AML-193 (cell line): ENCODE measurements at places on chromosomes 13 and 19.

DNA sequence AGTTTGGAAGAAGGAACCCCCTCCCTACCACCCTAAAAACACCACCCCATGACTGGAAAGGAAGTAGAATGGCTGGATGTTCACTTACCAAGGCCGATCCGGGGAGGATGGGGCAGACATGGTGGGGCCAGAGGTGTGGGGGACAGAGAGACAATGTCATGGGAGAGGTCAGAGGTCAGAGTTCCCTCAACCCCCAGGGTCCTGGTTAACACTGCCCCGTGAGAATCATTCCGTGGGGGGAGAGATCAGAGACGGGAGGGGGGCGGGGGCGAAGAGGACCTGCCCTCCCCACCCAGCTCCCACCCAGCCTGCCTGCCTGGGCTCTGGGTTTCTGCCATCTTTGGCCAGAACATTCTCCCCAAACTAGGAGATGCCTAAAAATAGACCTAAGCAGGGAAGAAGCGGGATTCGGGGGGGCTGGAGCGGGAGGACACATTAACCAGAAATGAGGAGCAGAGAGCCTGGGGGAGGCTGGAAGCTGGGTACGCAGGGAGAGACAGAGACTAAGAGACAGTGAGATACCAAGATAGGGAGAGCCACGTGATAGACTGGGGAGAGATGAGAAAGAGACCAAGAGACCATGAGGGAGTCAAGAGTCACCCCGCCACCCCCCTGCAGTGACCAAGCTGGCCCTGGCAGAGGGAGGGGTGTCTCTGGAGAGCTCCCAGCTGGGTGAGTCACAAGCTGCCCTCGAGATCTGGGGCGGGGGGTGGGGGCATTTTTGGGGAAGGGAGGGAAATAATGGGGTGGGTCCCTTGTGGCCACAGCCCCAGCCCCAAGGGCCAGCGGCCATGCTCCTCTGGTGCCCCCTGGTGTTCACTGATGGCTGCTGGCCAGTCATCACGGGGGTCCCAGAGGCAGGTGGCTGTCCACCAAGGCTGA, 6.1 kb upstream of the KANK2 start:
- peak; percentile 34 for DNase-seq

DNA sequence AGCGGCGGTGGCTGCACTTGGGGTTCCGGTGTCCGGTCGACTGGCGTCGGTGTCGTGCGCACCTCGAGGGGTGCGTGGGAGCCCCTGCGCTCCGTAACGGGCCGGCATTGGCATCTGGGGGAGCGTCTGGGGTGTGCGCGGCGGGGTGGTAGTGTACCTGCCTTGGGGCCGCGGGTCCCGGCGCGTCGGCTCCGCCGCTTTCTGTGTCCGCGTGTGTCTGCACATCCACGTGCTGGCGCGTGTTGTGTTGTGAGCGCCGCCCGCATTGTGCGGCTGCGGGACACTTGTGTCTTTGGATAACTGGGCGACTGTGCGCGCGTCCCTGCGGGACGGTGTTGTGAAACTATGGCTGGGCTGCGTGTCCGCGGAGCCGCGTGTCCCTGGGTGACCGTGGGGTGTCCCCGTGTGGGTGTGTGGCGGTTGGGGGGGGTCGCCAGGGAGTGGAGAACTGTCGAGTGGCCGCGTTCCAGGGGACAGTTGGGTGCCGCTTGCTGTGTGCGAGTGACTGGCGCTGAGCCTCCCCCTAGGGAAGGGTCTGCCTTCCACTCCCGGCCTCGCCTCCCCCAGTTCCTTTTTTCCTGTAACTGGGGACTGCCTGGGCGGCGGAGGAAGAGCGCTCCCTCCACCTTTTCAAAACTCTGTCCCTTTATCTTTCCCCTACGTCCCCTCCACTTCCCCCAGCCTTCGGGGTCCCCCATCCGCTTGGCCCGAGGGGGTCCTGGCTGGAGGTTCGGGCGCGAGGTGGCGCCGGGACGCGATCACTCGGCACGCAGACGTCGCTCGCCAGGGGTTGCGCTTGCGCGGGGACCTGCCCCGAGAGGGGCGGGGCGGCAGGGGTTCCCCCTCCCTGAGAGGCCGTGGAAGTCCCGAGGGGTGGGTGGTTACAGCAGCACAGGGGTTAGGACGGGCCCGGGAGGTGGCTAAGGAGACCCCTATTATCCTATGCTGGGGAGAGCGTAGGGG, 5.7 kb upstream of the NFIC start:
- peak; percentile 47 for DNase-seq

DNA sequence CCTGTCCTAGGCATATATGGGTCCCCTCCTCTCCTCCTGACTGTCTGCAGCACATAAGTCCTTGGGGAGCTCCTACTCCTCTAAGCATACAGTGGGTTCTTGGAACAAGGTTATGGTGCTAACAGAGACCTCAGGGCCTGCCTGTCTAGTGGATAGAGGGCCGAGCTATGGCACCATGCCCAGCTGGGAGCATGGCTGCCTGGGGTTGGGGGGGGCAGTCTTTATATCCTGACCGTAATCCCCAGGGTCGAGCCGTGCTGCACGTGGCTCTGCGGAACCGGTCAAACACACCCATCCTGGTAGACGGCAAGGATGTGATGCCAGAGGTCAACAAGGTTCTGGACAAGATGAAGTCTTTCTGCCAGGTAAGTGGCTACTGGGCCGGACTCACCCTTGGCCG, 3.3 kb downstream of the GPI start:
- DNase-seq, result no peak

GRCh38 chr13:98819382-98820010, 67.0 kb upstream of the SLC15A1 start:
- no peak for DNase-seq

DNA sequence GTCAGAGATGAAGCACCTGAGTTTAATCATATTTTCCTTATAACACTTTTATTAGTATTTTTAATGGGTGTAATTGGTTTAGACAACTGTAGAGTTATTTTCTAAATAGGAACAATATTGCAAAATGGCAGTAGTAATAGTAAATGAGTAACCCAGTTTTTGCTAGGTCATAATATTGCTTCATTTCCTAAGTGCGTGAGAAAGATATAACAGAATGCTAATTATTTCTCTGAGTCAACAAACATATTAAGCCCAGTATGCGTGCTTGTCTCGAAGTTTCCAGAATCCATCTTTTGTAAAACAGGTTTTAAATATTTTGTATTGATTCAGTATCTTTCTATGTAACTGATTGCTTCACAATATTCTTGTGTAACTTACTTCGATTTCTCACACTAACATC, 315.3 kb downstream of the MYO16 start:
- DNase-seq, result peak; percentile 8

- DNase-seq, result no peak
These were observed 92.1 kb downstream of the ATP11A start for GRCh38 chr13:112781881-112782361.

- DNase-seq, result no peak
These were observed 13.2 kb downstream of the NANOS3 start for GRCh38 chr19:13890136-13890535.

DNA sequence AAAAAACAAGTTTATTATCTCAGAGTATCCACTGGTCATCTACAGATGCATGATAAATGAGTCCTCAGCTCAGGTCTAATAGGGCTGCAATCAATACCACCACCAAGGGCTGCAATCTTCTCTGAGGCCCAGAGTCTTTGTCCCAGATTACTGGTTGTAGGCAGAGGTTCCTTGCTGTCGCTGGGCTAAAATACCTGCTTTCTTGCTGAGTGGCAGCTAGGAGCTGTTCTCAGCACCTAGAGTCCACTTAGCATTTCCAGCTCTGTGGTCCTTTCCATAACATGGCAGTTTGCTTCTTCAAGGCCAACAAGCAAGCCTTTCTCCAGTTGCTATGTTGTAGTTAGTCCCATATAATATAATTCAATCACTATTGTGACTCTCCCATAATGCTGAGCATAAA, 351.3 kb downstream of the SLITRK1 start:
- DNase-seq, result no peak

DNA sequence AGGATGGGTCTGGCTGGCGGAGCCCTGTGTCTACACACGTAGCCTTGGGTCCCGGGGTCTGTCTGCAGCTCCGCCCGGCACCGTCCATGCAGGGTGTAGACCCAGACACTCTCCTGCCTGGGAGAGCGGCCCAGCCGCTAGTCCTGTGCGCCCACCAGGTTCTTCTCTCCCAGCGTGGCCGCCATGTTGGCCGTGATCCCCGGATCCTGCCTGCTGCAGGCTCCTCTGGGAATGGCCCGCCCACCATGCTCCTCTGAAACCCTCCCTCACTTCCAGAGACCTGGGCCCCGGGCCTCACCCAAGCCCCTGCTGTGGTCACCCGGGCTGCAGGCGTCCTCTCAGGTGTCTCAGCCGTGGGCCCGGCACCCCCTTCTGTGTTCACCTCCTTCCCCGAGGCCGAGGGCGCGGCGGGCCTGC, 57.7 kb upstream of the MCF2L start:
- no peak for DNase-seq

GRCh38 chr13:43354153-43354945, 331.0 kb downstream of the DNAJC15 start:
- no peak for DNase-seq

- no peak for DNase-seq
These were observed 365 bp downstream of the PPP6R1 start for GRCh38 chr19:55258476-55258827.

DNA sequence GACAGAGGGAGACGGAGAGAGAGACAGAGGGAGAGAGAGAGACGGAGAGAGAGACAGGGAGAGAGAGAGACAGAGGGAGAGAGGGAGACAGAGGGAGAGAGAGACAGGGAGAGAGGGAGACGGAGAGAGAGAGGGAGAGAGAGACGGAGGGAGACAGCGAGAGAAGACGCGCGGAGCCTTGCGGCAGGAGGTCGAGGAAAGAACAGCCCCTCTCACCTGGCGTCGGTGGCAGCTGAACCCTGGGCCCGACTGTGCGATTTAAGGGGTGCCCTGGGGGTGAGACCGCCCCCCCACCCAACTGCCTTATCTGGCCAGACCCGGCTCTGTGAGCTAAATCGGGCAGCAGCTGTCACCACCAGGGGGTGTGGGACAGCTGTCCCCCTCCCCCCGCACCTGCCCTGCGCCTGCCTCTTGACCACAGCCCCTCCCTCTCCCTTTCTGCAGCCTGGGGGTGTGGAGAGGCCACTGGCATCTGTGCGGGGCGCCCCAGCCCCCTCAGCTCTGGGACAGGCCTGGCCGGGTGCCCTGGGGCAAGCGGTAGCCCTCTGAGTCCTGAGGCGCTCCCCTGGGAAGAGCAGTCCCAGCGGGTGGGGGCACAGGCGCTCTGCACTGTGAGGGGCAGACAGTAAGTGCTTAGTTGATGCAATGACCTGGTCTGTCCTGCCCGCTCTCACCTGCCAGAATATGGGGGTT, 10.8 kb downstream of the JOSD2 start:
- DNase-seq, result no peak

GRCh38 chr13:49499889-49500660, 4.3 kb downstream of the PHF11 start:
- DNase-seq, result no peak

DNA sequence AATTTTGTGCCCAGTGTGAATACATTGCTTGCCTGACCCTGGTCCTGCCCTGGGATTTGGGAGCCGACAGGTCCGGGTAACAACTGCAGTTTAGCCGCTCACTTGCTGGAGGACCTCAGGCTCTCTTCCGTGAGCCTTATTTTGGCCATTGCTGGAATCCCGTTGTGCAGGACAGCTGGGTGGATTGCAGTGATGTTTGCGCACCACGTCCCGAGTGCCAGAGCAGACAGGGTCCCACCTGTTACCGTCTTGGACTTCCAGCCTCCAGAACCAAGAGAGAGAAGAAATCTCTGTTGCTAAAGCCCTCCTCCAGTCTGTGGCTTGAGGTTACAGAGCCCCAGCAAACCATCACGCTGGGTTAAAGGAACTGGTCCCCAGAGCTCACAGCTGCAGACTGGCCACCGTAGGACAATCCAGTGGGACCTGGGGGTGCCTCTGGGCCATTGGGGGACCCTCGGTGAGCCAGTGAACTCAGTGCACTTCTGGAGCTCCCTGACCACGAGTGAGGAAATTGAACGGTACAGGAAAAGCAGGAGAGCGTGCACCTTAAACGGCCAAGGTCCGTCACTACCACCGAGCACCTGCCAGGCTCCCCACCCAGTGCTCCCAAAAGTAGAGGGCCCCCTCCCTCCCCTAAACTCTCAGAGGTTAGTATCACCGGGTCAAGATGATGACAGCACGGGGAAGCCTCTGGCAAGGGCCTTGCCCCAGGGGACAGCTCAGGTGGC, 92.9 kb downstream of the GNG7 start:
- no peak for DNase-seq
